ENCODE measurements at places on chromosomes 6 and 20.

DNA sequence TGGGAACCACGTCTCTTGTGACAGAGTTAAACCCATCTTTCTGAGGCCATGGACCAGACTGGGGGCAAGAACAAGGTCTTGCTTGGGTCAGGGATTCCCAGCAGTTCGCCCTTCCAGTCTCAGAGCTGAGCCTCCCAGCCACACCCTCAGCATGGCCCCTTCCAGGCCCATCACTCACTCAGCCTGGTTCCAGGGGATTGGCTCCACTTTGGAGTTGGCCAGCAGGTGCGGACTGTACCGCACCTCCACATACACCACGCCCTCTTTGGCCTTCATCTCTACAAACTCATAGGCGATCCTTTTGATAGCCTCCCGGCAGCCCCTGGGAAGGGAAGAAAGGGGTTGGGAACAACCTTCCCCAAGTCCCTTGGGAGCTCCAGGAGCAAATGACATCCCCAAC lies 25.2 kb downstream of the ADA start:
- no peak for DNase-seq

GRCh38 chr20:10805764-10806163 lies 132.0 kb upstream of the JAG1 start:
- no peak for DNase-seq

DNA sequence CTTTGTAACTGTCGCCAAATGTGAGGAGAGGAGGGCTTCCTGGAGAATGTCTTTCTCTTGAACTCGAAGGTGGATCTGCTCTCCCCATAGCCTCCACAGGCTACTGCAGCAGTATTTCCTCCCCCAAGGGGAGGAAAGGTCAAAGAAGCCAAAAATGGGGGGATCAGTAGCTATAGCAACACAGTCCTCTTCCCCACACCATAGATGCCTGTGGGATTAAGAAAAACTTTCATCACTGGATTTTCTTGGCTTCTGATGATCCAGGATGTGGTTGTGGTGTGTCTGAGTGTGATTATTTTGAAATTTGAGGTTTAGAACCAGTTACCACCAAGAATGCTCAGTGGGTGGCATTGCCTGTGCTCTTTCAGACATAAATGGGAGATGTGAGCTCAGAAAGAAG lies 140.1 kb upstream of the SPACA1 start:
- no peak for DNase-seq

- no peak for DNase-seq
Observed at GRCh38 chr20:49750611-49751396, 37.1 kb upstream of the B4GALT5 start.

DNA sequence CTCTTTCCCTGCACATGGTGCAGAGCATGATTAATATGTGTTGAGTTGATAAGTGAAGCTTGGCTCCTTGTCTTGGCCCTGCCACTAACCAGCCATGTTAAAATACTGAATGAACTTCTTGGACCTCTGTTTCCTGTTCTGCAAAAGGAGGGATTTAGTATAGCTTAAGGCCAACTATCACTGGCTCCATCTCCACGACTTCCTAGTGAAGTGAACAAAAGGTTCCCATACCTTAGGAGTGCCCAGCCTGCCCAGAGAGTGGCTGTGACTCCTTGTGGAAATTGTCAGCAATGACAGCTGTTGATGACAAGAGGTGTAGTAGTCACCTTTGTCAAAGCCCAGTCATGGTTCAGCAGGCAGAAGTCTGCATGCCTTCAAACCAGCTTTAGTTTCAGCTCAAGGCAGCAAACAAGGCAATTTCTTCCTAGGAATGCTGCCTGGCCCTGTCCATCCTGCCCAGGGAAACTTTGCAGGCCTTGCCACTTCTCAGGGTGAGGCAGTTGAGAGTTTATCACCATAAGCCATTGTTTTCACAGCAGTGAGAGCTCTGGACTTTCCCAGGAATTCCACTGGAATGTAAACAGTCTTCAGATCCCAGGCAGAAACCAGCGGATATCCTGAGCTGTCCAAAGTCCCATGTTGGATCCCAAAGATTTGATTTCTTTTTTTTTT lies 169.7 kb upstream of the TNFAIP3 start:
- no peak for DNase-seq

DNA sequence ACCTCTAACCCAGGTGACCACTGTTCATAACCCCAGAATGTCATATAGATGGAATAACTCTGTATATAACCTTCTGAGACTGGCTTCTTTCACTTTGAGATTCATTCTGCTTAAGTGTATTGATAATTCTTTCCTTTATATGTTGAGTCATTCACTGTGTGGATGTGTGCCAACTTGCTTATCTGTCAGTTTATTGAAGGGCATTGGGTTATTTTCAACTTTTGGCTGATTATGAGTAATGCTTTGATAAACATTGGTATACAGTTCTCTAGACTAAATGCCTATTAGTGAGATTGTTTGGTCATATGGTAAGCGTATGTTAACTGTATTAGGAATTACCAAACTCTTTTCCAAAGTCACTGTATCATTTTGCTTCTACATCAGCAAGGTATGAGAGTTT lies 453.4 kb upstream of the SPTLC3 start:
- no peak for DNase-seq

DNA sequence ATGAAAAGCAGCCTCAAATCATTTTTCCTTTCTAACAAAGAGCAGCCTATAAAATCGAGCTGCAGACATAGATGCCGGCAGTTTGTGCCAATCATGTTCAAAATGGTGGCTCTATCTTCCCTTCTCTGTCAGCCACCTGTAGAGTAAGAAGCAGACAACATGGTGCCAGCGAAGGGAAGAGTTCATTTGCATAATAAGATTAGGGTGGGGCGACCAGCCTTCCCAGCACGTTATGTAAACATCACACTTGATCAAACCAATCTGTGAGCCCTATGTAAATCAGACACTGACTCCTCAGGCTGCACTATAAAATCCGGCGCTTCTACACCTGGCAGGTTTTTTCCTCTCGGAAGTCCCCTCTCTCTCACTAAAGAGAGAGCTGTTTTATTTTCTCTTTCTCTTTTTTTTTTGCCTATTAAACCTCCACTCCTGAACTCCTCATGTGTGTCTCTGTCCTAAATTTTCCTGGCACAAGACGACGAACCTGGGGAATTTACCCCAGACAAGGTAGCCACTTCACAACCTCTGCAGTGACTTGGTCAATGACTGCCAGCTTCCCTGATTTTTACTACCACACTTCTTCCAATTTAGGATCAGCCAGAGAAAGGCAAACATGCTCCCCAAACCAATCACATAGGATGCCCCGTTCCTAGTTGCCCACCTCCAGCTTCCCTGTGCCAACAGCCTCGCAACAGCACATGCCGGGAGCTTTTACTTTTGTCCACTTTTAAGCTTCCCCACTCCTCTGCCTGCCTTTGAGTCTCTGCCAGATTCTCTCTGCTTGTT lies 12.9 kb downstream of the TPMT start:
- DNase-seq, result peak; percentile 94

DNA sequence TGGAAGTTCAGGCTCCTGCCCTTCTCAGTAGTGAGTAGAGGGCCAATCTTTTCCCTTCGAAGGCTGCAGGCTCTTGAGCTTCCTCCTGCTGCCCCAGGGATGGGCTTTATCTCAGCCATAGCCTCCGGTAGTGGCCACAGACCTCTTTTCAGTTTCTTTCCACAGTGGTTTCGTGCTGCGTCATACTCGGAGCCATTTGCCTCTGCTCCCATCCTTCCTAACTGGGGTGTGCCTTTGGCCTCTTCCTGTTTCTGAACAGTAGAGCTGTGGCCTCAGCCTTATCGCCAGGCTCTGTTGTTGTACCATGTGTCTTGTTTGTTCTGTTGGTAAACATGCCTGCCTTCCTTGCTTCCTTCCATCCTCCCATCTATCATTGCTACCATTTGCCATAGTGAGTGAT lies 54.1 kb downstream of the TULP4 start:
- no peak for DNase-seq

- no peak for DNase-seq
Observed at GRCh38 chr20:42435230-42435629, 754.5 kb downstream of the PTPRT start.

DNA sequence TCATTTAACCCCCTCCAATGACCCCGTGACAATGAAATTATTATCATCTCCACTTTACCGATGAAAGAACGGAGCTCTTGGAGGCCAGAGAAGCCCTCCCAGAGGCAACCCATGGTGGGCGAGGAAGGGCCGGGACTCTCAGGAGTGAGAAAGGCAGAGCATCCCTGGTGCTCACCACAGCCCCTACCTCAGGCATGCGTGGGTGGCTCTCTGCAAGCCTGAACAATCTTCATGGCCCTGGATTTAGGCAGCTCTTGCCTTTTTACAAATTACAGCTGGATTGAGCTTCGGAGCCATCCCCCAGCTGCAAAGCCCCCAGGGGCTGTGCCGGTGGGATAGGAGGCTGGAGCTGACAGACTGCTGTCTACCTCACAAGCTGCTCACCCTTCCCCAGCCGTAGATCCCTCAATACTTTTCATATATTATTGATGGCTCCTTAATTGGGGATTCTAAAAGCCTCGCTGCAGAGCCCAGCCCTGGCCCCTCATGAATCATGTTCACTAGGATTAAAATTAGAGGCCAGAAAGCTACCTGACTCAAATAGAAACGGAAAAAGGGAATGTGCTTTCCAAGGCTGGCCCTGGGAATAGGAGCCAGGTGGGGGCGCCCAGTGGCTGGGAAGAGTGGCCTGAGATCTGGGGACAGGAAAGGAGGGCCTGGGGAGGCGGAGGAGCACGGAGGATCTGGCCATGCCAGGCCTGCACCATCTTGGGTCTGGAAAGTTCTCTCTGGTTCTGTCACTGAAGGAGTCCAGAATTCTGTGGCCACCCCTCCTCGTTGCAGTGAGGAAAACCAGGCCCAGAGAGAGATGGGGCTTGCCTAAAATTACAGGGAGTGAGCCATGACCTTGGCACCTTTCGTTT lies 29.1 kb downstream of the CPNE5 start:
- DNase-seq, result no peak

DNA sequence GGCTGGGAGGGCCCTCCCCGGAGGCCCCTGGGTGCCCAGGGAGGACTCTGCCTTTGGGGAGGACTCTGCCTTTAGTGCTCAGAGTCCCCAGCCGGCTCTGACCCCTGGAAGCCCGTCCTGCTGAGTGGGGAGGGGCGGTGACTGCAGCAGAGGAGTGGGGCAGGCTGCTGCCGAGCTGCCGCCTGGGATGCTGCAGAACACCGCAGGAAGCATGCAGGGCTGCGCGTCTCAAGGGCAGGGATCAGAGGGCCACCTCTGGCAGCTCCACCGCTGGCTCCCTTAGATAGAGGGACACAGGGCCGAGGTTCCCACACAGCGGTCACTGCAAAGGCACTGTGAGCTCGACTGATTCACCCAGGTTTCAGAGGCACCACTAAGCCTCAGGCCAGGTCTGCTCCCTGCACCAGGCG lies 82.2 kb upstream of the GATA5 start:
- DNase-seq, result no peak
